ENCODE measurements at places on chromosomes 6 and 20.
A peak's percentile ranks its signal among the peaks of the same experiment; 100 is the strongest.

DNA sequence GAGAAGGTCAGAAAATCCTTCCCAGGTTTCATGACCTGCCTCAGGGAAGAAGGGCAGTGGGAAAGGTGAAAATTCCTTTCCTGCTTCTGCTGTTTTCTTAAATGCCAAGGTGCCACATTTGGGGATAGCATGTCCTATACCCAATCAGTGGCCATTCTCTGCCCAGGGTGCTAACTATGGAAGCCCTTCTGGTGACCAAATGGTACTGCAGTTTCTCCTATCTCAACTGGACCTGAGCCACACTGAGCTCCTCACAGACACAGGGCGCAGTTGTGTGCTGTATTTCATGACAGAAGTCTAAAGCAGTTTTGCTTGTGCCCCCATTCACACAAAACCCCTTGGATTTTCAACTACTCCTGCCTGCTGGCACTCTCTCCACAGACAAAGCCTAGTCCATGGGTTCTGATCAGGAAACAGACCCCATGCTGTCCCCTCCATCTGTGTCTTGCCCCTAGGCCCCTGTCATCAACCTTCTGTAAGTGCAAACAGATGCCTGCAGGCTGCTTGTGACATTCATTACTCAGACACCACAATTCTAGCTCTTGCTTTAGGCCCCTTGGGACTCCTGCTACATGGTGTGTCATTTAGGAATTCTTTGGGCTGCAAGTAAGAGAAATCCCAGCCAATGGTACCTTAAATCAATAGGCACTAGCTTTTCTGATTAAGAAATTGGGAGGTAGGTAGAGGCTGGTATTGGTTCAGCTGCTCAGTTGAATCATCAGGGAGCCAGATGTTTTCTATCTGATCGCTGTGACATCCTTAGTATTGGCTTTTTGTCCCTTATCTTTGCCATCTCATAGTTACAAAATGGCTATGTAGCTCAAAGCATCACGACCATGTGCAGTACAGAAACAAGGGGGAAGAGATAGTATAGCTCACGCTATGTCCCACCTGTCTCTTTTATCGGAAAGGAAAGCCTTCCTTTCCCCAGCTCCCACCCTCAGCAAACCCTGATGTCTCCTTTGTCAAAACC lies 147.8 kb downstream of the CD83 start:
- H3K4me3 ChIP-seq = no peak overlapping the region
- H3K27ac ChIP-seq = no peak overlapping the region
- no peaks in the 10 kb centered on the region for H3K4me1 ChIP-seq
- no peaks in the 10 kb centered on the region for H3K27me3 ChIP-seq

DNA sequence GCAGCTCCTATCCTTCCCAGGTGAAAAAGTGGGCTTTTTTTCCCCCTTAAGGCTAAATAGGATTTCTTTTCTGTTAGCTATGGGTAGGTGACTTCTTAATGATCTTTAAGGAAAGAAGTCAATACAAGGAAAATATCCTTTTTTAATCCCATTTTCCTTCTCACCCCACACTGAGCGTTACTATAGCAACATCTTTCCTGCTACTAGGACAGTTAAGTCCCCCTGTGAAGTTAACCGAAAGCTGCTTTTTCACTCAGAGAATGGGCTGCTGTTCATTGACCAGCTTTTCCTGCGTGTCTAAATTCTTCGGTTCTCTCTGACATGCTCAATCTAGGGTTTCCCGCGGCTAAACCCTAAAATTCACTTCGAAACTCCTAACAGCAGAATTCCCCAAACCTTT lies 173.1 kb upstream of the AGPAT4 start:
- no peak overlapping the region for H3K27ac ChIP-seq
- no peaks in the 10 kb centered on the region for H3K4me1 ChIP-seq
- DNase-seq = no peak

DNA sequence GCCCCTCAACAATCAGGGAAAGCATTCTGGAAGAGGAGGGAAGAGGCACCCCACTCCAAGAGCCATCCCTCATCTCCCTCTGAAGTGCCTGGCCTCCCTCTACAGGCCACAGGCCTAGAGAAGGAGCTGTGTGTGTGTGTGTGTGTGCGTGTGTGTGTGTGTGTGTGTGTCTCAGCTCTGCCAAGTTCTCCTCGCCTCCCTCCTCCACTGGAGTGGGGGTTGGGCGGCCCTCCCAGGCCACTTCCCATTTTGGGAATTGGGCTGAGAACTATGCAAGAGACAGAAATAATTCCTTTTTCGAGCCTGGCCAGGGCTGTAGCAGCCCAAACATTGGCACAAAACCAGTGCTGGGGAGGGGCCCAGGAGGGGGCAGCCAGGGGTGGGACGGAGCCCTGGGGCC lies 35.7 kb downstream of the KCNB1 start:
- no peak for DNase-seq
- no peak overlapping the region for H3K4me3 ChIP-seq
- no peaks in the 10 kb centered on the region for H3K4me1 ChIP-seq
- no peaks in the 10 kb centered on the region for H3K36me3 ChIP-seq
- no peak overlapping the region for H3K27ac ChIP-seq

DNA sequence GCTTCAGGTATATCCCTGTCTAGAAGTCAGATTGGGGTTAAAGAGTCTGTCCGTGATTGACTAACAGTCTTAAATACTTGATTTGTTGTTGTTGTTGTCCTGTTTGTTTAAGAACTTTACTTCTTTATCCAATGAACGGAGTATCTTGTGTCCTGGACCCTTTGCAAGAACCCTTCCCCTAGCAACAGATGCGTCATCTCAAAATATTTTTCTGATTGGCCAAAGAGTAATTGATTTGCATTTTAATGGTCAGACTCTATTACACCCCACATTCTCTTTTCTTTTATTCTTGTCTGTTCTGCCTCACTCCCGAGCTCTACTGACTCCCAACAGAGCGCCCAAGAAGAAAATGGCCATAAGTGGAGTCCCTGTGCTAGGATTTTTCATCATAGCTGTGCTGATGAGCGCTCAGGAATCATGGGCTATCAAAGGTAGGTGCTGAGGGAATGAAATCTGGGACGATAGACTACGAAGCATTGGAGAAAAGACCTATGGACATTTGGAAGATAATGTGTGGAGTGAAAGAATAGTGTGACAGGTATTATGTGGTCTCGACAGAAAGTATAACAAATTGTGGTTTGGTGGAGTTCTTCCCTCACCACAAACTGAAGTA lies at the start of gene HLA-DRA:
Gene HLA-DRA (plus strand): TSS at position 286 of the 613 bp plus-strand sequence. CDS start 64 bp downstream, at position 350.
- H3K27ac ChIP-seq = peak within 1 kb of the TSS; percentile 87
- peaks cover 18% of the 10 kb centered on the region for H3K36me3 ChIP-seq
- peak; percentile 63 for DNase-seq
- no peaks in the 10 kb centered on the region for H3K27me3 ChIP-seq
- peak within 1 kb of the TSS; percentile 84 for H3K4me3 ChIP-seq

DNA sequence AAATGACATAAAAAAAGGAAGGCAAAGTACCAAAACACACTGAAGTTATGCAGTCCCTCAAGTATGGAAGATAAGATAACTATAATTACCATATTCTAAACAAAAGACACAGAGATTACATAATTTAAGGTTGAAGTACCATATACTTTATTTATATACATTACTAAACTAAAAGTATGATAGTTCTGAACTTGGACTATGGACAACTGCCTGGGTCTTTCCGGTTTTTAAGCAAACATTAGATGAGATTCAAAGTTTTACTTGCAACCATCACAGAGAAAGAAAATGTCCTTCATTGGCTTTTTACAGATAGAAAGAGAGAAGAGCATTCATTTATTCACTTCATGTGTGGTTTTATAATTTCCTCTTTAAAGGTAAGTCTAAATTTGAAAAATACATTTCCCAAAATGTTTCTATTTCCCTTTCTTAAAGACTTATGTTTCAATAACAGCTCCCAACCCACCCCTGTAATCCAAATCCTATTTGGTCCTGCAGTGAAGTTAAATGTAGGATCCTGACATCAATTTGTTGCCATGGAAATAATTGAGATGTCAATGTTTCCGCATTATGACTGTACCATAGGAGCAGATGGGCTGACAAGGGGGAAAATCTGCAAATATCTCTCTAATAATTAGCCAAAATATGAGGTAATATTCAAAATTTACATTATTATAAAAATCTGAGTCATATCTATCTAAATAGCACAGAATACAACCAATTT lies 63.7 kb downstream of the PTPRK start:
- H3K27me3 ChIP-seq = peaks cover 27% of the 10 kb centered on the region
- H3K36me3 ChIP-seq = no peaks in the 10 kb centered on the region
- no peak overlapping the region for H3K4me3 ChIP-seq
- H3K27ac ChIP-seq = no peak overlapping the region
- DNase-seq = no peak
- no peaks in the 10 kb centered on the region for H3K4me1 ChIP-seq

DNA sequence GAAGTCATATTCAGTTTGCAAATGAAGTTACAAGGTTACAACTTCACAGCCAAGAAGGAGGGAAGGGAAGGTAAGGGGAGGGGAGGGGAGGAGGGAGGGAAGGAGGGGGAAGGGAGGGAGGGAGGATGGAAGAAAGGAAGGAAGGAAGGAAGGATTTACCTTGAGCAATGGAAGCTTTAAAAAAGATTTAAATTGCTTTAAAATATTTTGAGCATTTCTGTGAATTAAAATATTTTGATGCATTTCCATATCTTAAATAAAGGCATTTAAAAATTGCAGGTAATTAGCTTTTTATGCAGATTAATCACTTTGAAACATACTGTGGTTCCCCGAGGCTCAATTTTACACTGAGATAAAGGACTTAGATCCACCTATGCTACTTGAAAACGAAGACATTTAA lies 618.0 kb downstream of the TFAP2A start:
- H3K4me3 ChIP-seq = no peak overlapping the region
- H3K27me3 ChIP-seq = no peaks in the 10 kb centered on the region
- no peak for DNase-seq
- no peaks in the 10 kb centered on the region for H3K36me3 ChIP-seq
- no peak overlapping the region for H3K27ac ChIP-seq
- no peaks in the 10 kb centered on the region for H3K4me1 ChIP-seq

DNA sequence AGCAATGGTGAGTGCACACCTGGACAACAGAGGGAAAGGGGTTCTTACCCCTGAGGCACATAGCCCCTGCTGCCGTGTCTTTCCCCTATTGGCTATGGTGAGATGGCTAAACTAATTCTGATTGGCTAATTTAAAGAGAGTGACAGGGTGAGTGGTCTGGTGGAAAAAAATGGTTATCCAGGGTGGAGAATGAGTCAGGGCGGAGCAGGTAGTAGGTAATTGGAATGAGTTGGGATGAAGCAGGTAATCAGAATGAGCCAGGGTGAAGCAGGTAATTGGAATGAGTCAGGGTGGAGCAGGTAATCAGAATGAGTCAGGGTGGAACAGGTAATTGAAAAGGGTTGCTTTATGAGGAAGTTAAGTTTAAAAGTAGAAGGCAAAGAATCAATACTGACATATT lies 200.3 kb downstream of the EYA4 start:
- H3K27ac ChIP-seq = no peak overlapping the region
- no peaks in the 10 kb centered on the region for H3K4me1 ChIP-seq
- no peaks in the 10 kb centered on the region for H3K27me3 ChIP-seq
- no peak for DNase-seq
- no peak overlapping the region for H3K4me3 ChIP-seq

DNA sequence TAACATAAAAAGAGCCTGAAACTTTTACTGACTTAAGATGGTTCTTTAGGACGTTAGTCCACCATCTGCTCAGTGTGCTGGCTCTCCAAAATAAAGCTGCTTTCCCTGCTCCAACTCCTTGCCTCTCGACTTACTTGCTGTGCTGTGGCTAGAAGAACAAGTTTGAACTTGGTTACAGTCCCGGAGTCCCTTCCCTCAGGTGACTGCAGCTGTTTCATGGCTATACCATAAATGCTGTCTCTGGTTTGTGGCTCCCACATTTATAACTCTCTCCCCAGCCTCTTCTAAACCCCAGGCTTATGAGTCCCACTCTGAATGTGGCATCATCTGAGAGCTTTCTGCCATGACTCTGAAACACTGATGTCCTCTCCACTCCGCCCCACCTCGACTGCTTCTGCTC lies 306.4 kb upstream of the PRND start:
- H3K27me3 ChIP-seq = peaks cover 34% of the 10 kb centered on the region
- no peaks in the 10 kb centered on the region for H3K4me1 ChIP-seq
- no peak for DNase-seq

- H3K27me3 ChIP-seq = peaks cover 11% of the 10 kb centered on the region
- no peaks in the 10 kb centered on the region for H3K36me3 ChIP-seq
- H3K4me1 ChIP-seq = no peaks in the 10 kb centered on the region
- no peak overlapping the region for H3K27ac ChIP-seq
Measured at GRCh38 chr6:46867411-46867810, 54.3 kb downstream of the ADGRF5 start.

GRCh38 chr6:129929433-129929832 lies 68.3 kb upstream of the TMEM244 start:
- no peaks in the 10 kb centered on the region for H3K36me3 ChIP-seq
- DNase-seq = no peak
- H3K27ac ChIP-seq = no peak overlapping the region
- no peaks in the 10 kb centered on the region for H3K4me1 ChIP-seq

- no peak overlapping the region for H3K27ac ChIP-seq
- no peak overlapping the region for H3K4me3 ChIP-seq
- peaks cover 2% of the 10 kb centered on the region for H3K36me3 ChIP-seq
- DNase-seq = no peak
- peaks cover 29% of the 10 kb centered on the region for H3K27me3 ChIP-seq
- H3K4me1 ChIP-seq = no peaks in the 10 kb centered on the region
Measured at GRCh38 chr6:116779573-116780164, 14.2 kb upstream of the FAM162B start.

DNA sequence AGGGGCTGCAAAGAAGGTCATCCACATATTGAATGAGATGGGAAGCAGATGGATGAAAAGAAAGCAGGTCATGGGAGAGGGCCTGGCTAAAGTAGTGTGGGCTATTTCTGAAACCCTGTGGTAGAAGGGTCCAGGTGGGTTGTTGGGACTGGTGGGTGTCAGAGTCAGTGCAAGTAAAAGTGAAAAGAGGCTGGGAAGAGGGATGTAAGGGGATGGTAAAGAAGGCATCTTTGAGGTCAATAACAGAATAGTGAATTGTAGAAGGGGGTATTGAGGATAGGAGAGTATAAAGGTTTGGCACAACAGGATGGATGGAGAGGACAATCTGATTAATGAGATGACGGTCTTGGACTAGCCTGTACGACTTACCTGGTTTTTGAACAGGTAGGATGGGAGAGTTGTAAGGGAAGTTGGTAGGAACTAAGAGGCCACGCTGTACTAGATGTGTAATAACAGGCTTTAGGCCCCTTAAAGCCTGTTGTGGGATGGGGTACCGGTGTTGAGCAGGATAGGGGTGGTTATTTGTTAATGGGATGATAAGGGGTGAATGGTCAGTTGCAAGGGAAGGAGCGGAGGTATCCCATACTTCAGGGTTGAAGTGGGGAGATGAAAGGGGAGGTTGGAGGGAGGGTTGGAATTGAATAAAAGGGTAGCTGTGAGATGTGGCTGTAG lies 748.9 kb upstream of the ADGRB3 start:
- H3K4me3 ChIP-seq = no peak overlapping the region
- no peak for DNase-seq
- no peaks in the 10 kb centered on the region for H3K27me3 ChIP-seq
- no peak overlapping the region for H3K27ac ChIP-seq
